ENCODE measurements at places on chromosomes 7 and 10.

DNA sequence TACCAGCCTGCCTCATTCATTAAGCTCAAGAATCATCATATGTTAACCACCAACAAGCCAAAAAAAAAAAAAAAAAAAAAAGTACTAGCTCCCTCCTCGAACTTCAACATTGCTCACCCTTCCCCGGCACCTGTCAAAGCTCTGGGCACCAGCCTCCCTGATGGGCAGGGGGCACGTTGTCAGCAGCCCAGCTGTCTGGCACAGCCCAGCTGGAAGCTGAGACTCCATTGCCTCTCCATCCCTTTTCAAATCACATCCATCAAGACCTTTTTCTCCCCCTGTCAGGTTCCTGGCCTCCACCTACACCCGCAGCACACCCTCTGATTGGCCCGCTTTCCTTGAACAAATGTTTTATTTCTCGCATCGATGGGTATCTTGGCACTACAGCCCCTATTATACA lies 913.3 kb upstream of the AUTS2 start:
- DNase-seq: no peak

- DNase-seq: no peak
Observed at GRCh38 chr7:158403013-158403821, 184.4 kb downstream of the PTPRN2 start.

DNA sequence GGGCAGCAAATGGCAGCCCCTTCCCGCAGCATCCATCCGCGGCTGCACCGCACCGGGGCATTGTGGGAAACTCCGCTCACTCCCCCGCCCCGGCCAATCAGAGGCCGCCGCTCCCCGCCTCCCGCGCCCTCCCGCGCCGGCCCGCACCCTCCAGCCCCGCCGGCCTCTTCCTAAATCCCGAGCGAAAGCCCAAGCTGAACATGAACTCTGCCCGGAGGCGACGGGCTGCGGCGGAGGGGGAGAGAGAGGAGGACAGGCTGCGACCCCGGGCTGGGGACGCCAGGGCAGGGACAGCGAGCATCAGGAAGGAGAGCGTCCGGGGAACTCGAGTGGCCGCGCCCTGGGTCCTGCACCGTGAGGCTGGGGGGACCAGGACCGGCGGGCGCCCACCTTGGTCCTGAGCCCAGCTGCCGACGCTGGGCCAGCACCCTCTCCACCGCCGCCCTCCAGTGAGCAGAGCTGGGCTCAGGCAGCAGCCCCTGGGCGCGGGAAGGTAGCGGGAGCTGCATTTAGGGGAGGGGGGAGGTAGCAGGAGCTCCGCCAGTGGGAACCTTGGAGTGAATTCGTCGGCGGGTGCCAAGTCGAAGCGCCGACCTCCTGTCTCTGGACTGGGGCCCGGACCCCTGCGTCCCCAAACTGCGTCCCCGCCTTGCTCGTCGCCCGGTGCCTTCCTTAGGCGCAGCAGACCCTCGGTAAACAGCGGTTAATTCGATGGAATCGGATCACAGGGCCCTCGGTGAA lies at the start of gene DGKI:
Gene DGKI (minus strand): TSS at position 148 of the 741 bp plus-strand sequence.
- peak; percentile 20 for DNase-seq

- DNase-seq: no peak
Observed at GRCh38 chr7:50497068-50497642, 47.0 kb upstream of the FIGNL1 start.

- DNase-seq: no peak
Observed at GRCh38 chr10:84193846-84194423, 402 bp upstream of the CDHR1 start.

DNA sequence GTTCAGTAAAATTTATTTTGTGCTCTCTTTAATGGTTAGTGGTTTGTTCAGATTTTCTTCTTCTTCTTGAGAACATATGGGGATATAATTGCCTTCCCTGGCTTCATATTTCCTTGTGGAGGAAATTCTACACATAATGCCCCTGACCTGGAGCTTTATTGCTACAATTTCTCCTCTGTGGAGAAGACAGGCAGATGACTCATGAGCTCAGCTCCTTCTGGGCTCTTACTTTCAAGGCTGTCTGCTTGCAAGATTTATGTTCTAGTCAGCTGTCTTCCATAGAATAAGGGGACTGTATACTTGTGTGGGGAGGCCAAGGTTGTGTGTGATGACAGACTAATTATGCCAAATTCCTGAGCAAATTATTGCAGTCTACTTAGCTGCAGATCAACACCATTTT lies 1.6 kb downstream of the LRRD1 start:
- no peak for DNase-seq

DNA sequence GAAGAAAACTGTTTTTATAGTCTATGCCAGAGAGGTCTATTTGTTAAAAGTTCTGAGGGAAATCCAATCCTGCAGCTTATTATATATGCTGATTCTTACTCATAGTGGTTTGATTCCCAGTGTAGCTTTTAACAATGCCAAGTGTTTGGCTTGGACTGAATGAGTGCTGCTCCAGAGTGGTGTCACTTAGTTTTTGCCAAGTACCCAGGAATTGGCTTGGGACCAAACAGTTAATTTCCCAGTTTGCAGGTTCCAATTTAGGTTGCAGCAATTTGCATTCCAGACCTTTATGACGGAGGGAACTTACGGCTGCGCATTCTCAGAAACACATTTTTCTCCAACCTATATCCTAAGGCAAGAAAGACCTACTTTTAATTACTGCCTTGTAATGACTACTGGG lies 32.4 kb downstream of the NSUN6 start:
- no peak for DNase-seq

DNA sequence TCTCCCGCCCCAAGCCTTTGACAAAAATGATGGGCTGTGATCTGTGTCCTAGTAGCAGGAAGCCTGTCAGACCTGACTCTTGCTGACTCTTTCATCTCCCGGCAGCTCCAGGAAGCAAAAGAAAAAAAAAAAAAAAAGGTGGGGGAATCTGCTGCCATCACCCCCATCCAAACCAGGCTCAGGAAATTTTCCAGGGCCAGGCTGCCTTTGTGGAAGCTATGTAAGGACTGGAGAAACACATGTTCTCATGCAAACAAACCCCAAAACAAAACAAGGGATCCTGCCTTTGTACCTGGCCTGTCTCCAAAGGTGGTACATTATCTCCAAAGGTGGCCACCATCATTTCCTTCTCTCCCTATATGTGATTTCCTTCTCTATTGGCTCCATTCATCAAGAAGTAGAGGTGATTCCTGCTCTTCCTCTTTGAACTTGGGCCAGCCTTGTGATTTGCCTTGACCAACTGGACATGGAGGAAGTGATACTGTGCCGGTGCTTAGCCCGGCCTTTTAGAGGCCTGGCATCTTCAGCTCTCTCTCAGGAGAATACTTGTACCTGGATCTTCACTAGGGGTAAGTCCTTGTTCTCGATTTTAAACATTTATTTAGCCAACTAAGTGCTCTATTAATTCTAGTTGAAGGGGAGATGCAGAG lies 192.2 kb upstream of the SVIL start:
- no peak for DNase-seq

DNA sequence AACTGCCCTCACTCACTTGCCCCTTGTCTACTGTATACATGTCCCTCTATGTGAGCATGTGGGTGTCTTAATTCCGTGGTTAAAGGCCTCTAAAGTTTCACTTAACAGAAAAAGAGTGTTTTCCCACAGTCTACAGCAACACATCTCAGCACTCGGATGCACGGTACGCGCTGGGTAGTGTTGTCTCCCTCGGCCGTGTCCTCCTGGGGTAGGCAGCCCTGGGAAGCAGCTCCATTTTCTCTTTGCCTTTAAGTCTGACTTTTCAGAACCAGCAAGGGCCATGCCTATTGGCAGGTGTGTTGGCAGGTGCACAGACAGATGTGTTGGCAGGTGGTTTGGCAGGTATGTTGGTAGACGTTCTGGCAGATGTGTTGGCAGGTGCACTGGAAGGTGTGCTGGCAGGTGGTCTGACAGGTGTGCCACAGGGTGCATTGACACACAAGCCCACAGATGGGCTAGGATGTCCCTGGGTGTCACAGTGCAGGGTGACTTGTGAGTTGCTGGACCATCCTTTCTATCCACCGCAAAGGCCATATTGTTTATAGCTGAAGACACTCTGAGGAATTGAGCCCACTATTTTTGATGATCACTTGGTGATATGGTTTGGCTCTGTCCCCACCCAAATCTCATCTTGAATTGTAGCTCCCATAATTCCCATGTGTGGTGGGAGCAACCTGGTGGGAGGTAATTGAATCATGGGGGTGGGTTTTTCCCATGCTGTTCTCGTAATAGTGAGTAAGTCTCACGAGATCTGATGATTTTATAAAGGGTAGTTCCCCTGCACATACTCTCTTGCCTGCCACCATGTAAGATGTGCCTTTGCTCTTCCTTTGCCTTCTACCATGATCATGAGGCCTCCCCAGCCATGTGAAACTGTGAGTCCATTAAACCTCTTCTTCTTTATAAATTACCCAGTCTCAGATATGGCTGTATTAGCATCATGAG lies 296.9 kb downstream of the TNS3 start:
- DNase-seq: no peak

DNA sequence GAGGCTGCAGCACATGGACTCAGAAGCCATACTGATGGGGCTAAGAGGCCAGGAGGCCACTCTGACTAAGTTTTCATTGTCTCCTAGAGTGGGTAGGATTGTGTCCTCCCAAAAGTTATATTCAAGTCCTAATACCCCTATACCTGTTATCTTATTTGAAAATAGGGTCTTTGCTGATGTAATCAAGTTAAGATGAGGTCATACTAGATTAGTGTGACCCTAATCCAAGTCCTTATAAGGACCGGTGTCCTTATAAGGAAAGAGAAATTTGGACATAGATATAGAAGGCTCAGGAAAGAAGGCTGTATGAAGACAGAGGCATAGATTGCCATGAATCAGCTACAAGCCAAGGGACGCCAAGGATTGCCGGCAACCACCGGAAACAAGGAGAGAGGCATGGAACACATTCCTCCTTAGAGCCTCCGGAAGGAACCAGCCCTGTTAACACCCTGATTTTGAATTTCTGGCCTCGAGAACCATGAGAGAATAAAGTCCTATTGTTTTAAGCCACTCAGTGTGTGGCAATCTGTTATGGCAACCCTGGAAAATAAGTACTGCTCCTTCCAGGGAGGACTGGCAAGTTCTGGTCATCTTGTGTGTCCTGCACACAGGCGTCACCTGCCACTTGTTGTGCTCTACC lies 157.0 kb downstream of the EMX2 start:
- no peak for DNase-seq

DNA sequence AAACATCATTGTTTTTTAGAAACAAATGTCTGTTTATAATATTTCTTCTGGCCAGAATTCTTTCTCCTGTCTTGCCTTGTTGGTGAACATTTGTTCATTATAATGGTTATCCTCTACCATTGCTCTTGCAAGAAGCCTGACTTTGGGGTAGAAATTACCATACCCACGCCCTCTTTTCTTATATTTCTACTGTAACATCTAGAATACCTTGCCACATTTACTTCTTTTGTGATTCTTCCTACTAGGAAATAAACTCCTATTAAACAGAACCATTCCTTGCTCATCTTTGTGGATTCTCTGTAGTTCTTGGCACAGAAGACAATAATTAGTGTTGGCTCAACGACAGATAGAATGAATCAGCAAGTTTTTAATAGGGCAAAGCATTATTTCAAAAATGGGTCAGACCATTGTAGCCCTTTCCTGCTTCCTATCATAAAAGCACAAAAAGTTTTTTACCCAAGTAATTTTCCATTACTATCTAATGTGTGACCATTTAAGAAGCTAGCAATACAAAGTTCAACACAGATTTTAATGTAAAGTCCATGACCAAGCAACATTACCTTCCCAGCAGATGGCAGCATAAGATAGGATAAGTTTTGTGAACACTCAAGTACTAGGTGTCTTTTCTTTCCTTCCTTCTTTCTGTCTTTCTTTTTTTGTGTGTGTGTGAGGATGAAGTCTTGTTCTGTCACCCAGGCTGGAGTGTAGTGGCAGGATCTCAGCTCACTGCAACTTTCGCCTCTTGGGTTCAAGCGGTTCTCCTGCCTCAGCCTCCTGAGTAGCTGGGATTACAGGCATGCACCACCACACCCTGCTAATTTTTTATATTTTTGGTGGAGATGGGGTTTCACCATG lies 270.4 kb downstream of the HGF start:
- no peak for DNase-seq

DNA sequence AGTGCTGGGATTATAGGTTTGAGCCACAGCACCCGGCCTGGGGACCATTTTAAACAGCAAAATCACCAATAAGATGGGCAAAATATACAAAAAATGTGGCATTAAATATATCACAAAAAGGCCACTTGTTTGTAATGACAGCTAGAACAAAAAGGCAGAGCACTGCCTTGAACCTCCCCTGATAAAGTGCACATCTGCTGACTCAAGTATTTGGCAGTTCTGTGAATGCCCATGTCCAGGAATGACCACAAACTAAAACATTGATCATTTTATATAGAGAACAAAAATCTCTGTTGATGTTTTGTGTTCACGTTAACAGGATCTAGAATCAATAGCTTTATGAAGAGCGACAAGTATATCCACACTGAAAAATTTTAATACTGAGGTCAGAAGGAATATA lies 21.5 kb downstream of the HERC4 start:
- DNase-seq: no peak

Measured in stimulated activated naive CD8-positive, alpha-beta T cell treated with anti-CD3 and anti-CD28 coated beads, Interleukin-15, Interleukin-2, amounts not matched to agents 100 U/mL and 50 U/mL, for 24 hours (primary cell).